ENCODE measurements at places on chromosomes 3 and 15.

- no peak for ATAC-seq
Measured at GRCh38 chr3:90034038-90034437, 926.6 kb downstream of the EPHA3 start.

GRCh38 chr3:36796161-36796560 is 31.8 kb upstream of the DCLK3 start:
- ATAC-seq, result no peak

DNA sequence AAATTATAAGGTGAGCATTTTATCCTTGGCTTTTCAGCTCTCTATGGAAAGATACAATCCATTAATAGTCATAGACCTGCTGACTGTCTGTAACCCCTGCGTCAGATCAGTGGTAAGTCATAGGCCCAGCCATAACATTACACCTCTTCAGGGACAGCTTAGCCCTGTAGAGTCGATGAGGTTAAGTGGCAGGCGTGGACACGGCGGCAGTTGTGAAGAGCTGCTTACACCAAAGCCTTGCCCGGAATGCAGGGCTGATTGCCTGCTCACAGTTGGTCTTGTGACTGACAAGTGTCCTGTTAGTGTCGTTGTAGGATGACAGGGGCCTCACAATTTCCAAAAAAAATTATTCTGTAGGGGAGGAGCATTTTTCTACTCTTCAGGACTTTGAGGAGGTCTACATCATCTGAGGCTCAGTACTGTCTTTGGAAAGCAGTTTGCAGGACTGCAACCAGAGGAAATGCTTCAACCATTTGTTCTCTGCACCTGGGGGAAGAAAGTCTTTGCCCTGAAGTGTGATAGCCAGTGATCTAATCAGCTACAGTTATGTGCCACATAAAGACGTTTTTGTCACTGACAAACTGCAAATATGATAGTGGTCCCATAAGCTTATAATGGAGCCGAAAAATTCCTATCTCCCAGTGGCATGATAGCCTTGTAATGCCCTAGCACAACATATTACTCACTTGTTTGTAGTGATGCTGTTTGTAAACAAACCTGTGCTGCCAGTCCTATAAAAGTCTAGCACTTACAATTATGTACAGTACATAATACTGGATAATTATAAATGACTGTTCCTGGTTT is 14.9 kb upstream of the SELENOT start:
- no peak for ATAC-seq

- ATAC-seq, result no peak
Measured at GRCh38 chr15:42064271-42064670, 30.1 kb downstream of the PLA2G4D start.

DNA sequence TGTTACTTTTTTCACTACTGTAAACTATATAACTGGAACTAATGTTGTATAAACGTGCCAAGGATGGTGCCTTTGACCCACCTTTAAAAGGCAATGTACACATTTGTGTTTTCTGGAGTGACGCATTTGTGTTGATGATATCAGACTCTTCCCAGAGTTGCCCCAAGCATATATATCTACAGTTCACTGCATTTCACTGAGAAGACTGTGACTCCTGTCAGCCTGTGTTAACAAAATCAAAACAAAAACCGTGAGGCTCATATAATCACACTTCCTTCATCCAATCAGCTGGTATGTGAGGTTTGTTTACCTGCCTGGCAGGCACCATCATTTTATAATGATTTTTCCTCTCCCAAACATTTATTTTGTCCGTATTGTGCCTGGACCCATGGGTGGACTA is 117.6 kb upstream of the ROBO1 start:
- no peak for ATAC-seq

- no peak for ATAC-seq
Measured at GRCh38 chr3:127175272-127175671, 17.7 kb upstream of the PRR23E start.

- ATAC-seq, result peak; percentile 20
Measured at GRCh38 chr3:131386429-131387165, 5.0 kb downstream of the NUDT16 start.

DNA sequence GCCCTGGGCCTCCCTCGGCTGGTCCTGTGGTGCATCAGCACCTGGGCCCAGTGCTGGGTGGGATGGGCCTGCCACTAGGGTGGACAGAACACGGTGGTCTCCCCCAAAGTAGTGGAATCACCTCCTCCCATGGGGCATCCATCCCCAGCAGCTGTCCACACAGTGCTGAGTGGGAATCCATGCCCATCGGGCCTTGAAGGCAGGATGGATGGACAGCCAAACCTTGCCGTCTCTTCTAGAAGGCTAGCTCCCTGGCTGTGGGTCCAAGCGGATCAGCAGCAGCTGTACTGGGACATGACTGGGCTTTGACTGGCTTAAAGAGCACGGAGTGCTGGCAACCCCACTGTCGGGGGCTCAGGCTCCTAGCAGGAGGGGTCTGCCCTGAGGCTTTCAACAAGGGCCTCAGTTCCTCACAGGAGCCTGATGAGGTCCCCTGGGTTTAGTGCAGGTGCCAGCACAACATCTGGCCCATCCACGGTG is 123.9 kb downstream of the DNAJB8 start:
- no peak for ATAC-seq

DNA sequence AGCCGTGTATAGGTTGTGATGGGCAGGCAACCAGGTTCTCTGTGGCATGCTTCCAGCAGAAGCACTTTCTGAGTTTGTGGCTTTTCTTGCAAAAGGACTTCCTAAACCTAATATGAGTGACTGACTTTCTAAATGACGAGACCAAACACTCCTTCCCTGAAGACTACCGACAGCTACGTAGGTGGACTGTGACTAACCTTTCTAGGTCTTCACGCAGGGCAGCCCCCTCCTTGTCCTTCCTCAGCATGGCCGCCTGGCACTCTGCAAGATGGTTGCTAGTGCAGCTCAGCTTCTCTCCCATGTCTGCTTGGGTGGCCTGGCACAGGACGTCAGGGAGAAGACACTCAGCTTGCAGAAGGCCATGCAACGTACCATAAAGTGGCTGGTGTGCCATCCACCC is 20.9 kb downstream of the CXCR6 start:
- ATAC-seq, result peak; percentile 87

GRCh38 chr3:12758025-12758781 is 856 bp downstream of the TMEM40 start:
- peak; percentile 38 for ATAC-seq

- peak; percentile 95 for ATAC-seq
Measured at GRCh38 chr3:98545940-98546339, 14.2 kb downstream of the GPR15 start.

GRCh38 chr3:43540624-43541023 is 81.2 kb downstream of the ANO10 start:
- no peak for ATAC-seq

DNA sequence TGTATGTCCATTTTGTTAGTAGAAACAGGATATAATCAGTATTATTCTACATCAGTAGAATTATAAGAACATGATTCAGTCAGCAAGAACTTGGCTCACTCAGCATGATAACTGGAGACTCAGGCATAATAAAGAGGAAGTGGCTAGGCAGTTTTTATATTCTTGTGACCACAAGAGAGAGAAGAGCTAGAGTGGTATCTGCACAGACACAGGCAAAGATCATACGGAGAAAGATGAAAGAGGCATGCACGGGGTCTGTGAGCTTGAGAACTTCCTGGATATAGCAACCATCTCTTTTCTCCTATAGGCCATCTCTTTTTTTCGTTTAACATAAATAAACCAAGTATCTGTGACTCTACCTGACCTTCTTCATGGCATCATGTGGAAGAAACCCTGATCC is 46.8 kb downstream of the MYO5A start:
- peak; percentile 83 for ATAC-seq

DNA sequence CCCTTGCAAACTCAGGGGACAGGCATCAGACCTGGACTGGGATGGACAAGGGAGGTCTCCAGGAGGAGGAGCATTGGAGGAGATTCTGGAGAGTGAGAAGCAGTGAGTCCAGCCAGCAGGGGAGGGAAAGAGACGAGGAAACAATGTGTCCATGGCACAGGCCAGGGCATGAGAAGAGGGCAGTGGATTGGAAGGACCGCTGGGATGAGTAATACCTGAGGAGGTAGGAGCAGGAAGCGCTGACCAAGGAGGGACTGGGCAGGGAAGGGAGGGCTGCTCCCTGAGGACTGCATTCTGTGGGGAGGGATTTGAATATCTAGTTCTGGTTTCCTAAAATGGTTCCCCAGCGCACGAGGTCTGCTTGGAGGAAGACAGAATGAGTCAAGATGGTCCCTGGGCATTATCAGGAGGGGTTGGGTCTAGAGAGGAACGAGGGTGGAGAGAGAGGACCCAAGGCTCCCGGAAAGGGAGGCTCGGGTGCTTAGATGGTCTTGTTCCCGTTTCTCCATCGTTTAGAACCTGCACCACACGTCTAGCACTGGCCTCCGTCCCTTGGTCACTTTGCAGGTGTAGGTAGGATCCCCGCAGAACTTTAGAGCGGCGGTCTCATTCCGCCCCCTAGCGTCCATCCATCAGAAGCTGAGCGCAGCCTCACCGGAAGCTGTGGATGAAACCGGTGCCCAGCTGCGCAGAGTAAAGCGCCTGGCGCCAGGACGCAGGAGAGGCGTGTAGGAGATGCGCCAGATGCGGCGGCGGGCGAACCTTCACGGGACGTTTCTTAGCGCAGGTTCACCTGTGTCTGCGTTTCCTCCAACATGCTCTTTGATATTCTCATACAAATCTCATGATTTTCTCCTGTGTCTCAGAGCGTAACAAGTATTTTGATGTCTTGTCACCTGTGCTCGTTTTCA is 190.7 kb upstream of the NDN start:
- peak; percentile 35 for ATAC-seq

DNA sequence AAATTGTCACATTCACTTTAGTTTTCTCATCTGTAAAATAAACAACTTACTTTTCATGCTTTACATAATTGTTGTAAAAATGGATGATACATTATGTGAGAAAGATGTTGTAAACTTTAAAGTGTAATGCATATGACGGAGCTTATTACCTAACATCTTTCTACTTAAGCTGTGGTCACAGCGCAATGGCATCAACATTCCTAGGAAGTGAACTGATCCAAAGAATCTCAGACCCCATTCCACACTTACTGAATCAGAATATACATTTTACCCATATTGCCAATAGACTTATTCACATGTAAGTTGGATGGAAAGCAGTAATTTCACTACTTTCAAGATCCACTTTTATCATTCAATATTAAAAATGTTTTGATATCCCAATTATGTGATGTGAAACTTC is 497.5 kb downstream of the FGF12 start:
- no peak for ATAC-seq

- no peak for ATAC-seq
Measured at GRCh38 chr15:94509259-94509658, 277.9 kb downstream of the MCTP2 start.

- ATAC-seq, result no peak
Measured at GRCh38 chr15:56752986-56753385, 19.7 kb upstream of the ZNF280D start.

DNA sequence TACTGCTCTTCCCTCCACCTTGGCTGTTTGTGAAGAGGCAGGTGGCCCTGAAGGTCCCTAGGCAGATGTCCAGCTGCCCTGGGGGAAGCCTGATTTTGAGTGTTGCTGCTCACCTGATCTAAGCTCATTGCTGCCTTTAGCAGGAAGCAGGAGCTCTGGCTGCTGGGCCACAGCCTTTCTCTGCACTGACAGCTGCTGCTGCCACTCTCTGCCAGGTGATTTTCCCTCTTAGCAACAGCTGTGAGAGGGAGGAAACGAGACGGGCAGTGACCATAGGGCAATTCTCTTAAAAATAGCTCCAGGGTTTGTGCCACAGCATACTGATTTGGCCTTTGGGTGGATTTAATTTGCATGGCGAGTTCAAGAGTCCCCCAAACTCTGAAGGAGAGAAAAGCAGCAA is 415.8 kb upstream of the SEMA6D start:
- no peak for ATAC-seq

DNA sequence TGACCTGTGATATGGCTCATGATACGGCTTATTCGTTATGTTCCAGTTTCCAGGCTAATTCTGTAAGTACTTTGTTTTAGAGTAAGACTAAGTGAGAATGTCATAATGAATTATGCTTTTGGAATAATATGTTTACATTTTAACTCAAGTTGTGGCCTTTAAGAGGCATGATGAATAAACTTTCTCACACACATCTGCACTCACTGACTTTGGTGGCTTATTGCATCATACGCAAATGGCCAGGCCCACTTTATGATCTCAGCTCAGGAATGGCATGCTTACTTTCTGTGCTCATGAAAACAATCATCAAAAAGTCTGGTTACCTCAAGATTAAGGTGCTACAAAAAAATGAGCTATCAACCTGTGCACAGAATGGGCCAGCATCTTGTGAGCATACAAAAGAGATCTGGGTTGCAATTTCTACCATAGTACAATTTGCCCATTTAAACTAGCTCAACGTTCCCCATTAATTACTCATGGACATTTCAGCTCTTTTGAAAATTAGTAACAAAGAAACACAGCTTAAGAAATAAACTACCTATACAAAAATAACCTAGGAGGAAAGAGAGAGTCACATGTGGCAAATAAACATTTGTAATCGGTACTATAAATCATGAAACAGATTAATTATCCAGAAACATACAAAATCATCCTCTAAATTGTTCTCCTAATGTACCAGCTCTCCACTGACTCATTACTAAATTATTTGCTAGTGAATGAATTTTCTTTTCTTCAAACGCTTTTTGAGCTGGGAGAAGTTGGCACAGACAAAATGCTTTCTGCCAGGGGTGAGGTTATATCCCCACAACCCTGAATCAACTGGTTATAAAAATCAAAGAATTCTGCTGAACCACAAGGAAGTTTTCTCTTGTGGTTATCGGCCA is 439.0 kb upstream of the ADAMTS9 start:
- ATAC-seq, result no peak

GRCh38 chr15:72783640-72784455 is at the start of gene ADPGK:
Gene ADPGK, minus strand, starts transcription at chr15:72783758. Its CDS starts 67 bp downstream, at chr15:72783691.
- peak; percentile 70 for ATAC-seq

DNA sequence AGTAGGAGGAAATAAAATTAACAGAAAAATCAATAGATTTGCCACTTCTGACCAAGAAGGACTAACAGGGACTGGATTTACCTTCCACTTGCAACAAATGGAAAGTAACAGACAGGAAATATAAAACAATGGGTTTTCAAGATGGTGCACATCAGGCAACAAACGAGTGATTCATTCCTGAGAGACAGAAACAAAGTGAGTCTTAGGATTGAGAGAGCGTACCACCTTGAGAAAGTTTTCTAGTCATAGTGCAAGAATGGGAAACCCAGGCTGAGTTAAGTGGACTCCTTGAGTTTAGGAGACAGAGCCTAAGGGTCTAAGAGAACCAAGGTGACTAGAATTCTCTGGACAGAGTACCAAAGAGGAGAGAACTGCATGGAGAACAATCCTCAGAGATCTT is 101.7 kb downstream of the PPP2R3A start:
- no peak for ATAC-seq

GRCh38 chr3:161854232-161854771 is 357.7 kb downstream of the OTOL1 start:
- no peak for ATAC-seq

DNA sequence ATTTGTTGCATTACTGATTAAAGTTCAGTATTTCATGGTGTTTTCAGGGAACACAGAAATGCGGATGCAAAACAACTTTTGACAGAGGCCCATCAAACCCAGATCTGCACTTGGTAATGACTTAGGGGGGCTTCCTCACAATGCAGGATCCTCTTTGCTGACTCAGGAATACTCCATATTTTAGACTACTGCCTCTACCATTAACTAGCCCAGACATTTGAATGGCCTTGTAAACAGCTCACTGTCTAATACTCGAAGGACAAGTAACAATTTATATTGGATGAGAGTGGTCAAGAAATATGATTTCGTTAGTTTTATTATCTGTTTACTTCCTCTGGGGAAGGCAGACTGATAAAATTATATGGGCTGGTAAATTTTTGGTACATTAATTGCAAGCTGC is 9.0 kb upstream of the KIF23 start:
- no peak for ATAC-seq

Data from activated T-helper 17 cell treated with anti-CD3 and anti-CD28 coated beads, Interleukin-2, amount 50 U/mL, for 72 hours (primary cell).